CD4-positive, alpha-beta T cell treated with Interleukin-1 beta for 1 hour (primary cell): ENCODE measurements at places on chromosomes 2 and 18.

DNA sequence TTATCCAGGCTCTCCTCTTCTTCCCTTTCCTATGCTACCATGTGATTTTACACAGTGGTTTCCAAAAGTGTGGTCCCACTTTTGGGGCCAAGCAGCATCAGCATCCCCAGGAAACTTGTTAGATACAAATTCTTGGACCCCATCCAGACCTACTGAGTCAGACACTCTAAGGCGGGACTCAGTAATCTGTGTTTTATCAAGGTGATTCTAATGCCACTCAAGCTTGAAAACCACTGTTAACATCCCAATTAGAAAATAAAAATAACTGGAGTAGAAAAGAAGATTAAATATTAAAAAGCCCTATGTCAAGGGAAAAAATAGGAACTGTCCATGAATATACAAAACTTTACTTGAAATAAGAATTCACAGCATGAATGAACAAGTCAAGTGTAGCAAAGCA lies 10.8 kb downstream of the DSG2 start:
- DNase-seq: no peak

GRCh38 chr2:16817305-16818202 lies 151.9 kb upstream of the CYRIA start:
- no peak for DNase-seq

DNA sequence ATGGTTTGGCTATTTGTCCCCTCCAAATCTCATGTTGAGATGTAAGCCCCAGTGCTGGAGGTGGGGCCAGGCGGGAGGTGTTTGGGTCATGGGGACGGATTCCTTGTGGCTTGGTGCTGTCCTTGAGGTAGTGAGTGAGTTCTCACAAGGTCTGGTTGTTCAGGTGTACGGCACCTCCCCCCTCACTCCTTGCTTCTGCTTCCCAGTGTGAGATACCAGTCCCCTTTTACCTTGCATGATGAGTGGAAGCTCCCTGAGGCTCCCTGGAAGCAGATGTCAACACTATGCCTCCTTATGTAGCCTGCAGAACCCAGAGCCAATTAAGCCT lies 232.6 kb downstream of the LDLRAD4 start:
- DNase-seq: no peak

- peak; percentile 57 for DNase-seq
Measured at GRCh38 chr2:200905618-200906296, 16.6 kb downstream of the NIF3L1 start.

- no peak for DNase-seq
Measured at GRCh38 chr2:26193578-26194231, 20.8 kb downstream of the GAREM2 start.

GRCh38 chr2:207505728-207506127 lies 24.0 kb upstream of the CREB1 start:
- no peak for DNase-seq

- DNase-seq: no peak
Measured at GRCh38 chr2:134107402-134107801, 146.5 kb upstream of the MGAT5 start.

DNA sequence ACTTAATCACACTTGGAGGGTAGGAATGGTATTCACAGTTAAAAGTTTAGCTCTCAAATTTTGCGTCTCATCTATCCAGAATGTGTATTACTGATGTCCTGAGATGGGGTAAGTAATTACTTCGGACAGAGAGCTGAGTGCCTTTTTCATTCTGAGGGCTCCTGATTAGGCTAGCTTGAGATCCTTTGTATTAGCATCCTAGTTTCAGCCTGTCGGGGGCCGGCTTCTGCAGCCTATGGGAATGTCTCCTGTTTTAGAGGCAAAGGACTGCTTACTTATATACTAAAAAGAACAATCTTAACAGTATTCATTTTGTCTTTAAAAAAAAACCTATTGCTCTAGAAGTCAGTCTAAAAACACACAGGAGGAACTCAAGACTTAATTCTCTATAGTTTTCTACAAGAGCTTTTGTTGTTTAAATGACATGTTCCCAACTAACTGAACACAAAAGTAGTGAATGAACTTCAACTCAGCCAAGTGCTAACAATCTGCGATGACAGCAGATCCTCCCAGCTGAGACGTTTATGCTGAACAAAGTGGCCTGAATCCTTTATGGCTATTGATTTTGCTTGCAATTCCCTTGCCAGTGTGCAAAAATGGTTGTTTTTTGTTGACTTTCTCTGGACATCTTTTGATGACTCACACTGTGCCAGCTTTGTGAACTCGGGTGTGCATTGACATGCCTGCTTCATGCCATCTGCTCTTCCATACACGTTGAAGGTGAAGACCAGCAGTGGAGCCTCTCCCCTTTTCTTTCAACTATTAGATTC lies 118.7 kb downstream of the LYPD6B start:
- DNase-seq: no peak

GRCh38 chr2:235165631-235166030 lies 213.8 kb downstream of the SH3BP4 start:
- no peak for DNase-seq

GRCh38 chr2:28589746-28590463 lies 94.0 kb downstream of the PLB1 start:
- no peak for DNase-seq

GRCh38 chr18:61398961-61399705 lies 65.9 kb downstream of the CDH20 start:
- no peak for DNase-seq

GRCh38 chr2:163264341-163264740 lies 425.8 kb upstream of the KCNH7 start:
- DNase-seq: no peak

- no peak for DNase-seq
Measured at GRCh38 chr2:88667219-88667618, 24.3 kb upstream of the RPIA start.

GRCh38 chr2:203870941-203871340 lies 3.4 kb downstream of the CTLA4 start:
- DNase-seq: no peak

GRCh38 chr2:216799873-216800431 lies 59.9 kb downstream of the TNP1 start:
- DNase-seq: no peak

DNA sequence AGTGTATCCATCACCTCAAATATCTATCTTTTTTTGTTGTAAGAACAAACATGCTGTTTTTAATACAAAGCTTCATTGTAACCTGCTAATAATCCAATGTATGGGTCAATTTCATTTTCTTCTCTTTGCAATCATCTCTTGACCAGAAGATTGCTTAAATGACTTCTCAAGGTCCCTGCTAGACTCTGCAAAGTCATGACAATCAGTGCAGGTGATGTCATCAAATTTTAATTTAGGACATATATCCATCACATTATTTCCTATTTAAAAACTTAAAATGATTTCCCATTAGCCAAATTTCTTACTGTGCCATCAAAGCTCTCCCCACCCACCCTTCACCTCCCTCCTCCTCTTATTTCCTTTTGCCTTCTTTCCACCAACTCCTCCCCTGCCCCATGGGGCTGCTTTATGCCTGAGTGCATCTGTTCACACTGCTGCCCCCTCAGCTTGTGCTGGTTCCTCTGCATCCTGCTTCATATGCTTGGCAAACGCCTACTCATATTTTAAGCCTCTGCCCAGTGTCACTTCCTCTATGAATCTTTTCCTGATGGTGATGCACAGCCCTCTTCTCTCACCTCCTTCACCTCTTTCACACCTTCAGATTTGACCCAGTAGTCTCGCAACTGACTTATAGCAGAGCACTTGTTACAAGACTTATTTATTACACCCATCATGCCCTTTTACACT lies 20.3 kb downstream of the PLEK start:
- peak; percentile 63 for DNase-seq

DNA sequence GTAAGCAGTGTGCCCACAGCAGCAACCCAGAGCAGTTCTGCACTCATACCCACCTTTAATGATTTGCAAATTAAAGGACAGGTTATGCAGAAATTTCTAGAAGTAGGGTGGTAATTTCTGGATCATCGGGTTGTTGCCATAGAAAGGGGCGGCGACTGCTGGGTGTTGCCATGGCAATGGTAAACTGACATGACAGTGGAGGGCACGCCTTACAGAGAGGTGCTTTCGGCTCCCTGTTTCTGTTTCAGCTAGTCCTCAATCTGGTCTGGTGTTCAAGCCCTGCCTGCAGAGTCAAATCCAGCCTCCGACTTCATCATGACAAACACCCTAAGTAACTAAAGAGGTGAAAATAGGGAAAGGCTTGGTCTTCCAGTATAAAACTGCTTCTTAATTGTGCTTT lies 667.7 kb downstream of the SOCS6 start:
- no peak for DNase-seq

DNA sequence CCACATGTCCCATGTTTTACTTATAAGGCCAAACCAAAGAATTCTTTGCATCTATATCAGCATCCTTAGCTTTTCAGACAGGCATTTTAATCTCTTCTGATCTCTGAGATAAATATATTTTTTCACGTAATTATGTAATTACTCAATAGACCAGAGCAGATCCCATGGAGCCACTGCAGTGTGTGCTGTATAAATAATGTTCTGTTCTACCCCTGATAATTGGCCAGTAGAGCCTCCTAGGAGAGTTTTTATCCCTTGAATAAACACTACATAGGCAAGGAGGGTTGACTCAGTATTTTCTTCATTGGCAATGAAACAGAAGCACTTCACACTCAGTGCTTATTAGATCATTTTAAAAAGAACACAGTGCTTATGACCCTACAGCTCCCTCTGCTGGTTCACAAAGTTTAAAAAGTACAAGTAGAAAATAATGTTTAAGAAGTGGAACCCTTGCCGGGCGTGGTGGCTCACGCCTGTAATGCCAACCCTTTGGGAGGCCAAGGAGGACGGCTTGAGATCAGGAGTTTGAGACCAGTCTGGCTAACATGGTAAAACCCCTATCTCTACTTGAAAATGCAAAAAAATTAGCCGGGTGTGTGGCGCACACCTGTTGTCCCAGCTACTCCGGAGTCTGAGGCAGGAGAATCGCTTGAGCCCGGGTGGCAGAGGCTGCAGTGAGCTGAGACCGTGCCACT lies 91.9 kb downstream of the PPP1R1C start:
- peak; percentile 17 for DNase-seq

- DNase-seq: no peak
Measured at GRCh38 chr2:84858123-84858522, 22.8 kb downstream of the TRABD2A start.

- DNase-seq: no peak
Measured at GRCh38 chr18:44857081-44857480, 176.4 kb downstream of the SETBP1 start.

DNA sequence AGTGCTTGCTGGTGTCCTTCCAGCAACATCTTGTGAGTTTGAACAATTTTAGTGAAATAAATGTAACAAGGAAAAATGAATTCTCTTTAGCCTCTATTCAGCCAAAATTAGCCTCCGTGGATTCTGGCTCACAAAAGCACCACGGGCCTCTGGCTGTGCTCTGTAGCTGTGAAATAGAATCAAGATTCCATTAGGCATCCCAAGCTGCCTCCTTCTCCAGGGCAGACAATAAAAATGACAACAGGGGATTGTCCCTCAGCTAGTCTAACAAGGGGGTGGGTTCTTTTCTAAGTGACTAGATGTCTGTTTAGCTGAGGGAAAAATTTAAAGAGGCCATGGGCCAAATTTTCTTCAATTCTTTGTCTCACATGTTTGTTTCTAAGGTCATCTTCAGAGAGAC lies 254.7 kb upstream of the FIGN start:
- DNase-seq: no peak

DNA sequence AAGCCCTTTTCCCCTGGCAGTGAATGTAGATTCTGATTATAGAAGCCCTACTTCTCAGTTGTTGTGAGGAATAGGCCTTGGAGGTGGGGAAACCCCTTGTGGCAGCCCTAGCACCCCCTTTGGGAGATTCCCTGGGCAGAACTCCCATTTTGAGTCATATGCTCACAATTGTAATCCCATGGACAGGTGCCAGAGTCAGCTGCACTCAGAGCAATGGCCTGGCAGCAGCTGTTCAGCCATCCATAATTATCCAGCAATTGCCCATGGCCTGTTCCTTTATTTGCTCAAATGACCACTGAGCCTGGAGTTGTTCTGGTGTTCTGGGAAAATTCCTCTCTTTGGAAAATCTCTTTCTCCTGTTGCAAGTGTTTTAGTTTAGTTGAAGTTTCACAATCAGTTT lies 71.7 kb downstream of the PTRHD1 start:
- DNase-seq: no peak

GRCh38 chr2:241038374-241039180 lies 40.2 kb downstream of the SNED1 start:
- no peak for DNase-seq

GRCh38 chr2:108570416-108570815 lies 36.1 kb downstream of the LIMS1 start:
- no peak for DNase-seq

GRCh38 chr2:88575051-88575450 lies 52.2 kb downstream of the EIF2AK3 start:
- DNase-seq: no peak

- no peak for DNase-seq
Measured at GRCh38 chr2:170974304-170974993, 45.4 kb downstream of the GORASP2 start.

- no peak for DNase-seq
Measured at GRCh38 chr2:138078153-138078552, 113.9 kb downstream of the HNMT start.

DNA sequence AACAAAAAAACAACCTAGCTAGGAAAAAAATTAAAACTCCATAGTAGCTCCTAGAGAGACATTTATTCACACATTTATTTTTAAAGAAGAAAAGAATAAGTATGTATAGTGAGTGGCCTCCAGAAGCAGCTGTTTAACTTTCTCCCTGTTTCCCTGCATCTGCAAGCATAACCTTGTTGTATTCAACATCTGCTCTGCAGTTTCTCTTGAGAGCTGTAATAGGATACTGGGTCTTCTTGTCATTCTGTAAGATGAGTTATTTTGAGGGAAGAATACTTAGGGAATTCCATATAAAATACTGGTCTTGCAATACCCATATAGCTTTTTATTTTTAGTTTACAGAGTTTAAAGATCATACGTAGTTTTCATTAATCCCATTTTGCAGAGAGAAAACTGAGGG lies 246.6 kb downstream of the LRRTM1 start:
- no peak for DNase-seq

DNA sequence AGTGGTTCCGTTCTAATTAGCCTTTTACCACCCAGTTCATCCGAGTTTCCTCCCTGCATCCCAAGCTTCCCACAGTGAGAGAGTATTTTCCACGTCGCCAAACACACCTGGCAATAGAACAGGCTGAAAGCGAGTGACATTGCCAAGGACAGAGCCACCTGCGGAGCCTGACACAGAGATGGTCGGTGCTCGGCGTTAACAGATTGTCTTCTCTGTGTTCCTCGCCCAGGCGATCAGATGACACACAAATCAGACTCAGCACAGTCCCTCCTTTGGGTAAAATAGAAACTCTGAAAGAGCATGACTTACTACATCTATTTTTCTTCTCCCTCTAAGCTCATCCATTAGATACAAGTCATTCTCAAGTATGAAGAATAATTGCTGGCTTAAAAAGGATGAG lies 107.7 kb downstream of the CD226 start:
- no peak for DNase-seq

DNA sequence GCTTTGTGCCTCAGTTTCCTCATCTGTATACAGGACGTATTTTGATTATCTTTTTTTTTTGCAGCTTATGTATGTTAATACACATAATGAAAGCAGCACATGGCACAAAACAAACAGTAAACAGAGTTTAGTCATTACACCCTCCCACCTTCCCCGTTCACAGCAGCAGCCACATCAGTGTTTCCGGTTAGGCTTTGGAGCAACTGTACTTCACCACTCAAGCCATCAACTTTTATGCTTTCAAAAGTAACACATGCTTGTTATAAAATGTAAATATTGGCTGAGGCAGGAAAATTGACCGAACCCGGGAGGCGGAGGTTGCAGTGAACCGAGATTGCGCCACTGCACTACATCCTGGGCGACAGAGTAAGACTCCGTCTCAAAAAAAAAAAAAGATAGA lies 117.3 kb downstream of the MTCL1 start:
- no peak for DNase-seq

- no peak for DNase-seq
Measured at GRCh38 chr2:73642338-73643018, at the start of gene NAT8. TSS of gene NAT8 (minus strand) at chr2:73642422. CDS start at chr2:73641628, 794 bp downstream.

GRCh38 chr2:239131521-239131920 lies 269.3 kb downstream of the HDAC4 start:
- DNase-seq: no peak
